PC-3 (cell line): ENCODE measurements at places on chromosomes 6 and 20. TPM values are rescaled to one million over a fixed set of nuclear protein-coding genes. Genes with fewer than 3 reads are reported as not detected.

Gene PACSIN1
- total RNA-seq = 2.3 and 3.5 TPM in 2 replicates

DNA sequence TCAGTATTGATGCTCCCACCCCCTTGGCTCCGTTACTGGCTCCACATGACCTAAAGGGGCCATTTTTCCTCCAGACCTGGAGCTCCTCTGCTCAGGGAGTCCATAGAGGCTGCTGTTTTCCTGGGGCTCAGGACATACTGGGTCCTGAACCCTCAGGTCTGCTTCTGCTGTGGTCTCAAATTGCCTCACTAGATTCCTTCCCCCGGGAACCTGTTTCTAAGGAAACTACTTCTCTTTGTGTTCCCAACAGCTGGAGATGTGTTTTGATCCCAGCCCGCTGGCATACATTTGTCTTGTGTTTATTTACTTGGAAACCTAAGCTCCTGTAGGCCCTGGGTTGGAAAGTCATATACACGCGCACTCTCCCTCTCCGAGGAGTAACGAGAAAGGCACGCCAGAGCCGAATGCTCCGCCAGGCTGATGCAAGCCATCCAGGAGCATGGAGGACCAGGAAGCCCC is 222.8 kb downstream of the UST start:
- DNase-seq = no peak
- no peak overlapping the region for H3K4me3 ChIP-seq
- no peaks in the 10 kb centered on the region for H3K27me3 ChIP-seq
- H3K4me1 ChIP-seq = peaks cover 16% of the 10 kb centered on the region
- no peaks in the 10 kb centered on the region for H3K36me3 ChIP-seq

GRCh38 chr6:151341476-151342195 is 49.7 kb downstream of the ZBTB2 start:
- no peak overlapping the region for H3K4me3 ChIP-seq
- H3K36me3 ChIP-seq = peaks cover 20% of the 10 kb centered on the region; the same call in 1 of the 2 replicates
- no peaks in the 10 kb centered on the region for H3K4me1 ChIP-seq
- H3K27me3 ChIP-seq = no peaks in the 10 kb centered on the region
- DNase-seq = no peak

GRCh38 chr20:3712279-3712873 is at the start of gene SIGLEC1:
Gene SIGLEC1 (minus strand): TSS chr20:3712600. CDS start chr20:3707128, 5,472 bp downstream.
- no peak within 1 kb of the TSS for H3K27ac ChIP-seq
- no peak within 1 kb of the TSS for H3K4me3 ChIP-seq
- no peak for DNase-seq

DNA sequence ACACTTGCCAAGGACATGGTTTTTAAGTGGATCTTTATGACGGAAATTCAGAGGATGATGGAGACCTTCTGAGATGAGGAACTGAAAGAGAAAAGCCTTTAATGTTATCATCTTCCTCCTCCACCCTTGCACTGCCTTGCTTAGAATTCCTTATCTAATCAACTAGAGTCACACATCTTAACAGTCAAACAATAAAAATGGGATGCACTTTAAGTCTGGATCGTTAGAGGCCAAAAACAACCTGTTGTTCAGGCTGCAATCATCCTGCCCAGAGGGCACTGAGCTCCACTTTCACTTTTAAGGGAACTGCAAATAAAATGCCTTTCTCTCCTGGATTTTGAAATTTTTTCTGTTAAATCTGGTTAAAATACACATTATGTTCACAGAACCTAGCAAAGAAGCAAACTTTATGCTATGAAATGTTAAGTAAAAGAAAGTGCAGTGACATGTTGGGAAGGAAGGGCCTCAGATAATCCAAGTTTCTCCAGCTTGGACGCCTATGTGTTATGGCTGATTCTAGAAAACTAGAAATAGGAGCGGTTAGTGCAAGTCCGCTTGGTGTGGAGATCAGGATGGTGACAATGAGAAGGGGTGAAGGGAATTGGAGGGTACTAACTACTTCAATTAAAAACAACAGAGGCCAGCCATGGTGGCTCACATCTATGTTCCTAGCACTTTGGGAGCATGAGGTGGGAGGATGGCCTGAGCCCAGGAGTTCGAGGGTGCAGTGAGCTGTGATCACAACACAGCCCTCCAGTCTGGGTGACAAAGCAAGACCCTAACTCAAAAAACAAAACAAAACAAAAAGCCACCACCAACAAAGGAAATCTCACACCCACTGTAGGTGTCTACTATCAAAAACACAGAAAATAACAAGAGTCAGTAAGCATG is 66.4 kb upstream of the KIF13A start:
- no peak overlapping the region for H3K4me3 ChIP-seq
- no peak overlapping the region for H3K27ac ChIP-seq
- peaks cover 27% of the 10 kb centered on the region for H3K4me1 ChIP-seq

Gene SGK2
- 3.0 and 6.6 TPM in 2 replicates for total RNA-seq

- H3K4me1 ChIP-seq = no peaks in the 10 kb centered on the region
- H3K27ac ChIP-seq = no peak overlapping the region
- no peak for DNase-seq
- no peak overlapping the region for H3K4me3 ChIP-seq
- no peaks in the 10 kb centered on the region for H3K27me3 ChIP-seq
Observed at GRCh38 chr6:16305788-16306187, 67.4 kb downstream of the GMPR start.

Gene FAM209B
- 0.58 TPM in 1 of 2 replicates, not detected in the other for total RNA-seq

Gene MUC22
- 0.06 TPM in 1 of 2 replicates, not detected in the other for total RNA-seq
